ENCODE measurements at places on chromosomes 16 and 17.

- DNase-seq, result no peak
These were observed 24.6 kb downstream of the SLC6A4 start for GRCh38 chr17:30210901-30211300.

DNA sequence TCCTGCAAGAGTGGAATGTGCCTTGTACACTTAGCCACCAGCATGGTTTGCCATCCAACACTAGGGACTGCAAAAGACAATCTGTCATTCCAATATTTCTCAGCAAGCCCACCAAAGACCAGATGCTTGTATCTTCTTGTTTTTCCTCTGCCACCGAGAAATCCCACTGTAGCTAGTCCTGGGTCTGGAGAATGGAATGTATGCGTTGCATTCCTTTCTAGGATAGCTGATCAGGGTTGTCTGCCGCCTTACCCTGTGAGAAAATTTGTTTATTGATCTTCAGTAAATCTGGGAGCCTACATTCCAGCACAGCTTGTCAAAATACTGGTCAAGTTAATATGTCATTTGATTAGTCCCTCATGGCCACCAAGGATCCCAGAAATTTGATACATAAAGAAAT lies 28.1 kb upstream of the ADAMTS18 start:
- no peak for DNase-seq

DNA sequence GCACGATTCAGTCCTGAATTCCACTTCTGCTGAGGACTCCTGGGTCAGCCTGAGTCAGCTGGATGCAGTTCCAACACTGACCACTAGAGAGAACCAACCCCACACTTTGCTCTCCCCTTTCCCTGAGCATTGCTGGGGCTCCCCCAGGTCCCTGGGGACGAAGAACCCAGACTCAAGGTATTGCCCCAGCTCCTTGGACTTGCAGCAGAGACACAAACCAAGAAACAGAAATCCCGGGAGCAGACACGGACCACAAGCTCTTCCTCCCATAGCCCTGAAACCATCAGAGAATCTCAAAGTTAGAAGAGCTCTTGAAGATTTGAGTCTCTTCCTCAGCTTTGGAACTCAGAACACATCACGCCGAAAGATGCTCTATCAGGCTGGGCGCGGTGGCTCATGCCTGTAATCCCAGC lies 678 bp upstream of the GH1 start:
- DNase-seq, result peak; percentile 5

DNA sequence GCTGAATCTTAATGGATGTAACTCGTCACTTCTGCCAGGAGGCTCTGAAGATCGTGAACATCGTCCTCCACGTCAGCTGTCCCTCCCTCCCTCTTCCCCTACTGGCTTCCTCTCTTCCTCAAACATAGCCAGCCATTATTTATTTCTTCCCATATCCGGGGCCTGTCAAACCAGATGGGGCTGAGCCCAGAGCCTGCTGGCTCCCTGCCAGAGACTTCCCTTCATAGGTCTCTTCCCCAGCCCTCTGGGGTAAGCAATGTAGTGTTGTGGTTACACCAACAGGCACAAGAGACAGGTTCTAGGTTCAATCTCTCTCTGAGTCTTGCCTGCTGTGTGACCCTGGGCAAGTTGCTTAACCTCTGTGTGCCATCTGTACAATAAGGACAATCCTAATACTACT lies 40.1 kb upstream of the ZFP90 start:
- DNase-seq, result no peak

DNA sequence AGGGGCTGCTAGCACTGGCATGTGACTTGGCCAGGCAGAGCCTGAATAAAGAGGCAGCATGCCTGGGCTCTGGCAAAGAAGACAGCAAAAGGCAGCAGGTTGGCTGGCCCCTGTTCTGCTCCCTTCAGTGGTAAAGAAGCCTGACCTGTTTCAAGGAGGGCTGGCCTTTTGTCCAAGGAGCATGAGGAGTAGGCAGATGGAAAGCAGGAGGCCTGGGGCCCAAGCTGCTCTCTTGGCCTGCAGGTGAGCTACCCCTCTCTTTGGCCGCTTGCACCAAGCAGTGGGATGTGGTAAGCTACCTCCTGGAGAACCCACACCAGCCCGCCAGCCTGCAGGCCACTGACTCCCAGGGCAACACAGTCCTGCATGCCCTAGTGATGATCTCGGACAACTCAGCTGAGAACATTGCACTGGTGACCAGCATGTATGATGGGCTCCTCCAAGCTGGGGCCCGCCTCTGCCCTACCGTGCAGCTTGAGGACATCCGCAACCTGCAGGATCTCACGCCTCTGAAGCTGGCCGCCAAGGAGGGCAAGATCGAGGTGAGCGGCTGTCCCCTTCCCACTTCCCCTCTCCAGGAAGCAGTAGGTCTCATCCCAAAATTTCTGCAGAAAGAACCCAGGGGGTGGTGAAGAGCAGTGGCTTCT lies 8.0 kb downstream of the TRPV2 start:
- DNase-seq, result no peak

Measured in amniotic stem cell (primary cell).